NCI-H2081 (cell line): ENCODE measurements at places on chromosomes 12 and 14.

DNA sequence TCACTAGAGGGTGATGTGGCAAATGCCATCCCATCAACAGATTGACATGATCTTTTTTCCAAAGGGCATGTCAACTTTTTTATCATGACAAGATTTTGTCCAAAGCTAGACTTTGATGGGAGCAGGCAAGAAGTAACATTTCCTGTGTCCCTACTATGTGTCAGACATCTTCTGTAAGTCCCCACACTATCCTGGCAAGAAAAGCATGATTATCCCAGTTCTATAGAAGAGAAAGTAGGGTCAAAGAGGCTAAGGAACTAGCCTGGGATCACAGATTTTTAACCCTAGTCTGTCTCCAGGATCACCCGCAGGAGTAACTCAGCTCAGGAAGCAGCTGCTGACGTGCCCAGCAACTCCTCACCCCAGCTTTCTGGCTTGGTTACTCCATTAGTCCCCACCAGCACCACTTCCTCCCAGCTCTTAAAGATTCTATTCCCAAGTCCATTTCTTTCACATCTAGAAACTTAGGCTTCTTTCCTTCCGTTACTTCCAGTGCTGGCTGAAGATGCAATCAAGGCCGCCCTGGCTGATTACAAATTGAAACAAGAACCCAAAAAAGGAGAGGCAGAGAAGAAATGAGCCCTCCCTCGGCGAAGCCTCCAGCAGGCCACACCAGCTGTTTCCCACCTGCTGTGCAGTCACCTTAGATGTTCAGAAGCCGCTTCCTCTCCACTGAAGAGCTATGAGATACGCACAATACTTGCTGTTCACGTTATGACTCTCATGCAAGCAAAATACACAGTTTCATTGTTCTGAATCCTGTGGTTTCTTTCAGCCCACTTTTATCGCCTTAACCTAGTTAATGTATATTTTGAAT is 6.2 kb downstream of the ISCU start:
- no peak for DNase-seq

- no peak for DNase-seq
These were observed 130.1 kb downstream of the ST8SIA1 start for GRCh38 chr12:22204391-22204790.

DNA sequence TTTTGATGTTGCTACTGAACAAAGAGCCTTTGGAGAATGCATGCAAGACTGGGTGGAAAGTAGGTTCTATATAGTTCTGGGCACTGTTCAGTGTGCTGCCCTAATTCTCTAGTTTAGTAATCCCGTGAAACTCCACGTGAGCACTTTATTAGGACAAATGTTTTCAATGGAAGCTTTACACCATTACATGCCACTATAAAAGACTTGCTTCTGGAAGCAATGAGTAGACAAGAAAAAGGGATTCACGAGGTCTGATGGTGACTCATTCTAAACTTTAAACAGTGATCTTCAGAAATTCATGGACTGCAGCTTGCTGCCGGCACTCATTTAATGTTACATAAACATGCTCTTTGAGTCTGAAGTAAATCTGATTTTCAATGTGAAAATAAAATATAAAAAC is 22.3 kb downstream of the ATG14 start:
- no peak for DNase-seq

- DNase-seq: no peak
These were observed 201.0 kb upstream of the DIO3 start for GRCh38 chr14:101360054-101360911.

- DNase-seq: peak; percentile 13
These were observed 490 bp downstream of the SOS2 start for GRCh38 chr14:50230701-50231474.

DNA sequence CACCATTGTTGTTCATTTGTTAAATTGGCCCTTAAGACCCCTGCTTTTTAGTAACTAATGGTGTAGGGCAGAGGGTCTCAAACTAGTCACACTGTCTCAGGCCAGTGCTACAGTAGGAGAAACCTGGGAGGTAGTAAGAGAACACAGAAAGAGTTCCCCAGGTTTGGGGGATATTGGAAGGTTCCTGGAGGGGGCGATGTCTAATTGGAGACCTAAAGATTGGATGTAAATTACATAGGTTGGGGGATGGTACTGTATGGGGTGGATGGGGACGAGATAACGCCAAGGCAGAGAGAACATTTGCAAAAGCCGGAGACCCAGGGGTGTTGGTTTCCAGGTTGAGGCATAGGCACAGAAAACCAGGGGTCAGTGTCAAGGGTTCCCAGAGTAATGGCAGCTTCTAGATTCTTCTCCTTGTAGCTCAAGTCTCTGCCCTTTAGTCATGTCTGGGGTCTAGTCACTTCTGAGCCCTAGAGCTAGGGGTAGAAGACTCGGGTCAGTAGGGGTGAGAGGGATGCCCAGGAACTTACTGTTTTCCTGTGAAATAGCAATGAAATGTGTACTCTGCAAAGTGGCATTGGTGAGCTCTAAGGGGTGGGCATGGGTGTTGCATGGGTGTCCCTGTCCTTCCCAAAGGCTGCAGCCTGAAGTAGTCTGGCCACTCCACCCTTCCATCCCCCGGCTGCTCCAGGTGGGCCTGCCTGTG is 21.8 kb downstream of the PLEKHG3 start:
- DNase-seq: no peak

DNA sequence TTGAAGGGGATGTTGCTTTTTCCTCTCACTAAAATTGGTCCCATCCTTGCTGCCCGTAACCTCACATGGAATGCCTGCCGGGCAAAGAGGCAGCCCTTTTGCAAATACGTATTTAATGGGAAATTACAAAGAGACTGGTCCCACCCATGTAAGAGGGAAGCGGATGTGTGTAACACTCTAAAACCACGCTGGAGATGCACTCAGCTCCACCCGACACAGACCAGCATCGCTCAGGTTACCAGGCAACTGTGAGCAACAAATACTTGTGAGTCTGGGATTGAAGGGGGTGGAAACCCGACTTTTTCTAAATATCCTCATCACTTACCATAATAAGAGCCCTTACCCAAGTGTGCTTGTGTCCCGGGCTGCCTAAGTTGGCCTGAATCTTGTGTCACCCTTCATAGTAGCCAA is 47.7 kb downstream of the ELK3 start:
- DNase-seq: no peak

- DNase-seq: no peak
These were observed 118.8 kb upstream of the PARP11 start for GRCh38 chr12:3991798-3992580.

DNA sequence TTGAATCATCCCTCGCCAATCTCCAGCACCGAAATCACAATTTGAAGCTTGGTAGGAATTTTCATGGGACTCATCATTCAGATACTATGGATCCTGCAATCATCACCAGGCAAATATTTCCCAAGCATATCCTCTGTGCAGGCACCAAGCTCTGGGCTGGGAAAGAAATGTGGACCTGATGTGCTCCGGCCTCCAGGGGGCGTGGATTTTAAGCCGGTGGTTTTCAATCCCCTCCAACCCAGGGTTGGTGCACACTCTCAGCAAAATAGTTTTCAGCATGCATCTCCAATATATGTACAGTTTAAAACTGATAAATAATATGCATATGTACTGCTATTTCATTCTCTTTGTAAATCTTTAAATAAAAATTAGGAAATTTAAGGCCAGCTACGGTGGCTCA is 98.9 kb downstream of the RBM19 start:
- DNase-seq: no peak

GRCh38 chr14:58637040-58637390 is 747 bp upstream of the DACT1 start:
- DNase-seq: no peak

- DNase-seq: no peak
These were observed 23.3 kb downstream of the NPC2 start for GRCh38 chr14:74469548-74470518.

DNA sequence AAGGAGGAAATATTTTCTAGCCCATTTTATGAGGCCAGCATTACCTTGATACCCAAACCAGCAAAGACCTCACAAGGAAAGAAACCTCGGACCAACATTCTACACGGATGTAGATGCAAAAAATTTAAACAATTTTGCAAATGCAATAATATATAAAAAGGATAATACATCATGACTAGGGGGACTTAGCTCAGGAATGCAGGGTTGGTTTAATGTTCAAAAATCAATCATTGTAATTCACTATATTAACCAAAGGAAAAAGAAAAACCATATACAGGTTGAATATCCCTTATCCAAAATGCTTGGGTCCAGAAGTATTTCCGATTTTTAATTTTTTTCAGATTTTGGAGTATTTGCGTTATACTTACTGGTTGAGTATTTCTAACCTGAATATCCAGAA is 33.0 kb downstream of the TPCN1 start:
- DNase-seq: no peak

DNA sequence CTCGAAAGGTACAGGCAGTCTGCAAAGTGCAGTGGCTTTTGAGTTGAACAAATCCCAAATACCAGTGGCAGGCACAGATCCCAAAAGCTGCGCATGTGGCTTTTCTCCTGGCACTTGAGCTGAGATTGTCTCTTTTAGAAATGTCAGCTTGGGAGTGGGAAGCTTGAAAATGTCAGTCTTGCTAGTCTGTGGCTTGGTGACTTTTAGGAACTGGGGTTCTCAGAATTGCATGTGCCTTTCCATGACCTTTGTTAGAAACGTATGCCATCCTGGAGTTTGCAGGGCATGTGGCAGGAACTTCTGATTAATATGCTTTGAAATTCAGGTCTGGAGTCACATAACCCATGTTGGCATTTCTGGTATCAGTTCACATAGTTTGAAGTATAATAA is 182.1 kb downstream of the CHST11 start:
- no peak for DNase-seq

- no peak for DNase-seq
These were observed 390.7 kb downstream of the C12orf75 start for GRCh38 chr12:105721051-105721825.

DNA sequence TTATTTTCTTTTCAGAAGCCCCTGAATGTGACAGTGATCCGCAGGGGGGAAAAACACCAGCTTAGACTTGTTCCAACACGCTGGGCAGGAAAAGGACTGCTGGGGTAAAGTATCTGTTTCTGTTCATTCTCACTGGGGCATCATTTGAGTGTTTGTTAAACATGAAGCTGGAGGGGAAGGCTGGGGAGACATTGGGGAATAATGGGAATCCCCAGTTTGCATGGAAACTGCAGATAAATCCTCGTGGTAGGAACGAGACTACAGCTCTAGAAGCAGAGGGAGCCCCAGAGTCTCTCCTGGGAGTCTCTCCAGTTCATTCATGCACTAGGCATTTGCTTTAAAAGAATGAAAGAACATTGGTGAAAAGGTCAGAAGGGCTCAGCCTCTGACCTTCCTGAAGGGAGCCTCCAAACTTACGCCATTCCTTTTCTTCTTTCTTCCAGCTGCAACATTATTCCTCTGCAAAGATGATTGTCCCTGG is 2.5 kb upstream of the CFAP251 start:
- DNase-seq: peak; percentile 53

- DNase-seq: peak; percentile 31
These were observed 2.0 kb downstream of the PELI2 start for GRCh38 chr14:56120091-56120691.

DNA sequence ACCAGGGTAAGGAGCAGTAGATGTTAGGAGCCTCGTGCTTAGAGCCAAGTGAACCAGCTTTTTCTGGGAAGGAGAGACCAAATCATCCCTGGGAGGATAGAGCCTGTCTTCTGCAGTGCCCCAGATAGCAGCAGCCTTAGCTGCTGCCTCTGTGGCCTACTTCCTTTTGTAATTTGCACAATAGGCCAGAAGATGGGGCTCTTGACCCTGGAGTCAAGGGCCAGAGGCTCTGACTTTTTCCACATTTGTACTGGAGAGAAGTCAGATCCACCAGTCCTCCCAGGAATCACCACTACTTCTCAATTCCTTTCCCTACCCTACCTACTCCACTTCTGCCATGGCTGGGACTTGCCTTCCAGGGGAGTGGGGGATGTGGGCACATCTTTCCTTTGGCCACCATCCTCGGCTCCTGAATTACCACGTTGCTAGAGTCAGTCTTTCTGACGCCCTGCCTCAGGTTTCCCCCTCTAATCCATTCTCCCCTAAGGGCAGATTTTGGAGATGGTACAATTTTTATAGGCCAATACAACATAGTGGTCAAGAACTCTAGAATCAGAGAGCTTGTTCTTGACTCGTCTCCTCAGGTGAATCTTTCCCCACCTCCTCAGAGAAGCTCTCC is 3.3 kb upstream of the SLC4A8 start:
- peak; percentile 71 for DNase-seq

GRCh38 chr12:98291828-98292227 is 223.6 kb upstream of the TMPO start:
- DNase-seq: no peak

DNA sequence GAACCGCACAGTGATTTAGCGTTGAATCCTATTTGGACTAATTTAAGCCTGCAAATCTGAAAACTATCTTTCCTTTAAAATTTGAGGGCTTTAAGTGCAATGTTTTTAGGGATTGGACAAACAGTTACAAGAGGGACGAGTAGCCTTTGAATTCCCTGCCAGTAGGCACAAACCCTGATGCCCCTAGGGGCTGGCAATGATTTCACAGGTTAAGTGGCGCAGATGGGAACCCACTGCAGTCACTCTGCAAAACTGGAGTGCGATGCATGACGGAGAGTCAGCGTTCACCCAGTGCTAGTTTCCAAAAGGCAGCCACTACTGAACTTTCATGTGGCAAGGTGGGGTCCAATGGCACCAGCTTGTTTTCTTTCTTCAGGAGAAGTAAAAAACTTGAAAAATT is 99.4 kb upstream of the FRMD6 start:
- DNase-seq: no peak

DNA sequence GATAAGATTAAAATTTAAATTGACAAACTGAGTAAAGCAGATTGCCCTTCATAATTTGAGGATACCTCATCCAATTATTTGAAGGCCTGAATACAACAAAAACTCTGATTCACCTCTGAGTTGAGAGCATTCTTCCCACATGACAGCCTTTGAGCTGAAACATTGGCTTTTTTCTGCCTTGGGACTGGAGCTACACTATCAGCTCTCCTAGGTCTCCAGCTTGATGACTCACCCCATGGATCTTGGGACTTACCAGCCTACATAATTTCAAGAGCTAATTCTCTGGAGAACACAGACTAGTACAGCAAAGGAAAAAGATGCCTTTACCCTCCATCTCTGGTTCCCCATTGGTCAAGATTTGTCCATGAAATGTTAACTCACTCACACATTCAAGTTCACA is 555.1 kb downstream of the FOXG1 start:
- no peak for DNase-seq

DNA sequence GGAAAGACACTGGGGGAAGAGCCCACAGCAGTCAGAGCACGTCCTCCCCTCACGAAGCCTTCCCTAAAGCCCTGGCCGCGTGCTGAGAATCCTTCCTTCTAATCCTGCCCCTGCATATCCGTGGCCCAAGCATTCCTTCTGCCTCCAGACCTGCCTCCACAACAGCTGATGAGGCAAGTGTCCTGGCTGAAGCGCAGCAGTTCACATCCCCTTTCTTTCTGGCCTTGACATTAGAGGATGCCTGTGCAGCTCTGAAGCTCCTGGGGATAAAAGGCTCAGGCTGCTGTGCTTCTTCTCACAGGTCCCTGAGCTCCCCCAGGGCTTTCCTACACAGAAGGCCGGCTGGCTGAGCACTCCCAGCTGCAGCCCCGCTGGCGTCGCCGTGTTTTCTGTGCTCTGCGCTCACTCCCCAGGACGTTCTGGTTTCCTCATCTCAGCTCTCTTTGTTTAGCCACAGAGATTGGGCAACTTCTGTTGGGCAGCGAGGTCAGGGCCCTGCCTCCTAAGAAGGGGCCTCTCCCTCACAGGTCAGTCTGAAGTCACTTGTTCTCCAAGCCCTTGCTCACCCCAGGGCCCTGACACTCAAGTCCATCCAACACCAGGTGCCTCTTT is 45.8 kb downstream of the NINJ2 start:
- no peak for DNase-seq

- DNase-seq: no peak
These were observed 200.3 kb upstream of the DIO3 start for GRCh38 chr14:101361044-101361443.
